ENCODE measurements at places on chromosomes 3 and 15.
A peak's percentile ranks its signal among the peaks of the same experiment; 100 is the strongest.

GRCh38 chr3:69020857-69021256 lies 7.4 kb upstream of the EOGT start:
- DNase-seq = no peak

DNA sequence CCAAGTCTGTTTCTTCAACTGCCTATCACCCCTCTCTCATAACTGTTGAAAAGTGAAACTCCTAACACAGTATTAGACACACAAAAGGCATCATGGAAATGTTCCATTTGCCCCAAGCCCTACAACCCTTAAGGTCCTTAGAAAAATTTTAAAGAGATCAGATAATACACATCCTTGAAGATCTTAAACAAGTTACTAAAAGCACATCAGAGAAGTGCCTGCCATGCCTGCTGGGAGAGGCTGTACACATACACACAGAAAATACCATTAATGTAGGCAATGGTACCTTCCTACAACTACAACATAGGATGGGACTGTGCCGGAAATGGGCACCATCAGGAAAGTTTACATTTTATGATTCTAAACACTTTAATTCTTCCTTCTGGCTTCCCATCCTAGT lies 3.3 kb downstream of the ADAM10 start:
- DNase-seq = no peak

DNA sequence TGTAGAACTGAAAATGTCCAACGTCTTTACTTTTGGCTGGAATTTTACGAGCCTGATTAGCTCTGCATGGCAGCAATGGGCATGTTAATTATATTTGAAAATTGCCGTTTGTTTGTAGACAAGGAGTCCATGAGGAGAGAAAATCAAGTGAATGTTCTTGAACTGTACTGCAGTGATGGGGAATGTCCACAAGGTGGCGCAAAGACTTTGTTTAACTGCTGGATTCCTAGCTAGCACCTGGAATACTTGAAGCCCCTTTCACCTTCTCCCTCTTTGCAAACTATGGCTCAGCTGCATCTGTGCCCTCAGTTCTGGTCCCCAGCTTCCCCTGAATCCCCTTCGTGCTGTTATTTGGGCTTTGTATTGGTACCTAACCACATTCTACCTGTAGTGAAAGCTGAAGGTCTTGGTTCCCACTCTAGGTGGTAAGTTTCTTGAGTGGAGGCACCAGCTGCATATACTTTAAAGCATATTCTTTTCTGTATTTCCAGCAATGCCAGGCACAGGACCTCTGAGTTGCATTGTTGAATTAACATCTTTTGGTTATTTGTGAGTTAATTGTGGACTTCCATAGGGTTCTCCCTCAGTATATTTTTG lies 25.3 kb downstream of the EXOG start:
- no peak for DNase-seq

DNA sequence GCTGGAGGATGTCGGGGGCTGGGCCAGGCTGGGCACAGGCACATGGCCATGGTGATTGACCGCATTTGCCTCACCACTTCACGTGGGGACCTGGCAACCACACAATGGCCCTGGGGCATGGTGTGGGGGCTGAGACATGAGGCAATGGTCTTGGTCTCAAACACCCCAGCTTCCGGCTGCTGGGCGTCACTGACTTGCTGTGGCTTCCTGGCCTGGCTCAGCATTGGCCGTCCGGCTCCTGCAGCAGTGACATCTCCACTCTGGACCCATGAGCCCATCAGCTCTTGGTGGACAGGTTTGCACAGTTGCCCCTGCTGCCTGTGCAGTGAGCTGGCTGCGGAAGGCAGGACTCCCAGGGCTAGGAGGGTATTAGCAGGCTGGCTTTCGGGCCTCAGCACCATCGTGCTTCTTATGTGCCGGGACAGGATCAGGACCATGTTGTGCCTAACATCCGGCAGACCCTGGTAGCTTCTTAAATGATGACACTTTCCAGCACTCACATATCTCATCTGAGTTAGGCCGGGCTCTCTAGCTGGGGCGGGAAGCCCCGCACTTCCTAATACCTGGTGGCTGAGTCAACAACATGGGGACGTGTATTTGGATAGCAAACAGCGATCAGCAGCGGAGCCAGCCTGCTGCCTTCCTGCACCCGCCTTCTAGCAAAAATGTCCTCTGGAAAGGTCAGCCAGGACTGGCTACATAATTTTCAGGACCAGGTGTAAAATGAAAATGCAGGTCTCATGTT lies 34.1 kb downstream of the ZNF710 start:
- peak; percentile 79 for DNase-seq

DNA sequence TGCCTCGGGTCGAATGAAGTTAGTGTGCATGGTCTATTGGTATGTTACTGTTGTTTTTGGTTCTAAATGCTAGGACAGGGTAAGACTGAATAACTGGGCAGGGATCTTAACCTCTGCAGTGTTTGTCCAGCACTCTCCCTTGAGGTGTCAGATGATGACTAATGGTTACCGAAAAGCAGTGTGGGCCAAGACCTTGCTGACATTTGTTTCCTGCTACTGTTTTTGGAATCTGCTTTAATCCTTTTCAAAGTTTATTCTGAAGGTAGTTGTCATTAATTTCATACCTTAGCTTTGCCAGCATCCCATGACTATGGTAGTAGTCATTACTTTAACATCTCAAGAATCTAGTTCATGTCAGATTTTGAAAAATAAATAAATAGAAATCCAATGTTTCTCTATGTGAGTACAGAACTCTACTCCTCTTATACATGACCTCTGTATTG lies 117.0 kb downstream of the P3H2 start:
- no peak for DNase-seq

DNA sequence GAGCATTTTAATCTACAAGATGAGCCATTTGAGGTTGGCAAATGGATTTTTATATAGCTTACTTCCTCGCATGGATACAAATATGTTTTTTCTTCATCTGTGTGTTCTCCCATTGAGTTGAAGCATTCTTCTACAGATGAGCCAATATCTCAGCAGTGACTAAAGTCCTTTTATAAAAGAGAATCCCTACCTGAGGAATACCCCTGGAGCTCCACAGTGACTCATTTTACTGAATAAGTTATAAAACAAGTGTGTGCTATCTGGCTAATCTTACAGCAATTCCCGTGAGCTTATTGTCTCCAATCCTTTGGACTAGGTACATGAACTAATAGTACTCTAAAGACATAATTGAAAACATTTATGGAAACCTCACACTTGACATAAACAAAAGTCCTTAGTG lies 354.2 kb upstream of the BCHE start:
- DNase-seq = no peak

GRCh38 chr3:187852842-187853730 lies 107.8 kb upstream of the BCL6 start:
- DNase-seq = no peak

DNA sequence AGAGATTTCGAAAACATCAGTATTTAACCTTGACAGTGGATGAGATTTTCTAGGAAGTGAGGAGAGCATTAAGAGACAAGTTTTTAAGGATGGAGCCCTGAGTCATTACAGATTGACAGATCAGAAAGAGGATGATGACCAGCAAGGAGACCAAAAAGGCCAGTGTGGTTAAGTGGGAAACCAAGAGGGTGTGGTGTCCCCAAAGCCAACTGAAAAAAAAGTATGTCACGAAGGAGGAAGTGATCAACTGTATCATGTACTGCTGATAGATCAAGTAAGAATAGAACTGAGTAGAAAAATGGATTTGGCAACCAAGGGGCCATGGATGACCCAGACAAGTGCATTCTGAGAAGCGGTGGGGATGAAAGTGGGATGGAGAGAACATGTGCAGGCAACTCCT lies 491.8 kb downstream of the FHIT start:
- DNase-seq = no peak

GRCh38 chr15:58175955-58176354 lies 37.8 kb downstream of the AQP9 start:
- DNase-seq = no peak

GRCh38 chr15:50767332-50767861 lies 1.9 kb upstream of the SPPL2A start:
- DNase-seq = no peak

DNA sequence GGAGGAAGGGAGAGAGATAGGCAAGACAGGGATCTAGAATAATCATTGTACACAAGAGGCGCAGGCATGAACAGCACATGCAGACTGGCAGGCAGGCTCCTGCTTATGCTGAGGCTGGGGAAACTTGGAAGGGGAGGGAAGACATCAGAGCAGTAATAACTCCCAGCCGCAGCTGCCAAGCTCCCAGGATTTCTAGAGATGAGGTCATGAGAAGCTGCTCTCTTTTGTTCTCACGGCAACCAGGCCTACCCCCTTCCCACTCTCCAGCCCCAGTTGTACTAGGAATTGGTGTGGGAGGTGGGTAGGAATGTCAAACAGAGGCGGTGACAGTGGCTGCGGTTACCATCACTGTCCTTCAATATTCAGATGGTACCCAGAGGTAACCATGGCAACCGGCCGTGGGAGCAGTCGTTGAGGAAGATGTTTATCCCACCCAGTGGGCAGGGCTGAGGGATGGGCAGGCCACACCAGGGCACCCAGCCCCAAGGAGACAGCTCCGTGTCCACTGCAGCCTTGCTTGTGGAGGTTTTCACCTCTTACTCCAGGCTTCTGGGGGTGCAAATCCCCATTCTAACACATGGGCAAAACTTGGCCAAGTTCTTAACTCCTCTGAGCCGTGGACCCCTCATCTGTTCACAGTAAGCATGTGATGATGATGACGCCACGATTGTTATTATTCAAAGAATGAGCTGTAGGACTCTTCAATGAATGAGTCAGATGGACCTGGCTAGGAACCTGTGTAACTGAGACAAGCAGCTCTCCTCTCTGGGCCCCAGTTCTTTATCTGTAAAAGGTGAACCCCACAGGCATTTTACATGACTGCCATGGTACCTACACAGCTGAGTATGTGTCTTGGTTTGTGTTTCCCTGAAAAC lies 360.8 kb upstream of the PROK2 start:
- no peak for DNase-seq

DNA sequence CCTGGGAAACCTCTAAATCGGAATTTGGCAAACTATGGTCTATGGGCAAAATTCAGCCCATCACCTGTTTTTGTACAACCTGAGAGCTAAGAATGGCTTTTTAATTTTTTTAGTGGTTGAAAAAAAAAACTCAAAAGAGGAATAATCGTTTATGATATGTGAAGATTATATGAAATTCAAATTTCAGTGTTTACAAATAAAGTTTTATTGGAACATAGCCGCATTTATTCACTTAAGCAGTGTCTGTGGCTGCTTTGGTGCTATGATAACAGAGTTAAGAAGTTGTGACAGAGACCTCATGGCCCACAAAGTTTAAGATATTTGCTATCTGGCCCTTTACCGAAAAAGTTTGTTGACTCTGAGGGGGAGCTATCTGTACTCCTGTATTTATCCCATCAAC lies 36.4 kb upstream of the LACTB start:
- DNase-seq = no peak

GRCh38 chr15:33209575-33210481 lies 15.3 kb upstream of the FMN1 start:
- no peak for DNase-seq

GRCh38 chr3:25594007-25594502 lies 70.7 kb downstream of the TOP2B start:
- no peak for DNase-seq

- DNase-seq = no peak
Observed at GRCh38 chr3:99384596-99384995, 253.8 kb upstream of the COL8A1 start.

- DNase-seq = no peak
Observed at GRCh38 chr3:186176373-186176990, 67.6 kb upstream of the ETV5 start.

- DNase-seq = no peak
Observed at GRCh38 chr15:63544258-63545026, 40.0 kb downstream of the USP3 start.

DNA sequence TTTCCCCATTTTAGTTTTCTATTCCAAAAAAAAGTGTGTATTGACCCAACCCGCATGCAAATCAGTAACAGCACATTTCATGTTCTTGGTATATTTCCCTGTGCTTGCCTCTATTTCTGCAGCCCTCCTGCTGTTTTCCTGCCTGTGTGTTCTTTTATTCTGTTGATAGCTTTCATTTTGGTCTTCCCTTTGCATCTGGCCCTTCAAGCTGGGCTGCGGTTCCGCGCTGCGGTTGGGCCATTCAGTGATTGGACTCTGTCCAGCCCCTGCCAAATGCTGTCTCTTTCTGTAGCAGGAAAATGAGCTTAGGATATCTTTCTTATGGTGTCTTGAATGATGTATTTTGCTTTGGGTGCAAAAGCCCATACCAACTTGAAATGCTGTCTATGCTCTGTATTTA lies 49.9 kb downstream of the ZNF621 start:
- no peak for DNase-seq

DNA sequence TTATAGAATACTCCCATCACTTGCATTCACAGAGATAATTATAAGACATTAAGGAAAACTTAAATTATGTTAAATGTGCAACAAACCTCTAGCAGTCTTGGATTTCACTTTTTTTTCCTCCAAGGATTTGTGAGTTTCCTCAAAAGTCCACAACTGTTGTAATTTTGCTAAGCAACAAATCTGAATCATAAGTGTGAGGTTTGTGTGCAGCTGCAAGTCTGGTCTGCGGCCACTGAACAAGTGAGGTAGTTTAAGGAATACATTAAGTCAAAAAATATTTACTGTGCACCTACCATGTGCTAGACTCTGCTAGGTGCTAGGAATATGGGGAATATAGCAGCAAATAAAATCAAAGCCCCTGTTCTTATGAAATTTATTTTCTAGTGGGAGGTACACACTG lies 70.2 kb downstream of the LRRC28 start:
- DNase-seq = no peak

- DNase-seq = no peak
Observed at GRCh38 chr3:165742351-165742750, 94.9 kb downstream of the BCHE start.

DNA sequence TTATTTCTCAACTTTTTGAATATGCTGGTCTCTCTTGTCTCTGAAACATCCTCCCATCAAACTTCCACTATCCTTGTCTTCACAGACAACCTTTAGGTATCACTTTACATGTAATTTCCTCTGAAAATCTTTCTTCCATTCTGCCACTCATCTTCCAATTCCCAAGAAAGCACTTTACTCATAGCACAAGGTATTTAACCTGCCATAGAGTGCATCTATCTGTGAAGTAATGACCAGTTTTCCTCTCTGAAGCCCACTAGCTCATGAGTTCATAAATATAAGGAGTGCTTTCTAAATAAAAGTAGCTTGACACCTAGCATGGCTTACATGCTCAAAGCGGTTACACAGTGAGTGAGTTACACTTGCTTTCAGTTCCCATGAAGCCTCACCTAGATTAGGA lies 160.7 kb upstream of the CMC1 start:
- DNase-seq = no peak

- DNase-seq = no peak
Observed at GRCh38 chr15:58551764-58552504, 120.1 kb downstream of the LIPC start.

- DNase-seq = no peak
Observed at GRCh38 chr15:76139368-76140073, 79.7 kb downstream of the TMEM266 start.

GRCh38 chr3:140770977-140771667 lies 93.3 kb downstream of the TRIM42 start:
- no peak for DNase-seq
